Activated CD4-positive, alpha-beta T cell treated with anti-CD3 and anti-CD28 coated beads for 36 hours (primary cell): ENCODE measurements at places on chromosomes 6 and 20. TPM values are rescaled to one million over a fixed set of nuclear protein-coding genes. Genes with fewer than 3 reads are reported as not detected.

GRCh38 chr20:23205211-23205610, 119.1 kb upstream of the CD93 start:
- no peak for DNase-seq

The DSP gene
- total RNA-seq: 0.05 TPM

GRCh38 chr6:88008831-88009231, 38.8 kb upstream of the SPACA1 start:
- no peak for DNase-seq

The BMP2 gene
- total RNA-seq: not detected

DNA sequence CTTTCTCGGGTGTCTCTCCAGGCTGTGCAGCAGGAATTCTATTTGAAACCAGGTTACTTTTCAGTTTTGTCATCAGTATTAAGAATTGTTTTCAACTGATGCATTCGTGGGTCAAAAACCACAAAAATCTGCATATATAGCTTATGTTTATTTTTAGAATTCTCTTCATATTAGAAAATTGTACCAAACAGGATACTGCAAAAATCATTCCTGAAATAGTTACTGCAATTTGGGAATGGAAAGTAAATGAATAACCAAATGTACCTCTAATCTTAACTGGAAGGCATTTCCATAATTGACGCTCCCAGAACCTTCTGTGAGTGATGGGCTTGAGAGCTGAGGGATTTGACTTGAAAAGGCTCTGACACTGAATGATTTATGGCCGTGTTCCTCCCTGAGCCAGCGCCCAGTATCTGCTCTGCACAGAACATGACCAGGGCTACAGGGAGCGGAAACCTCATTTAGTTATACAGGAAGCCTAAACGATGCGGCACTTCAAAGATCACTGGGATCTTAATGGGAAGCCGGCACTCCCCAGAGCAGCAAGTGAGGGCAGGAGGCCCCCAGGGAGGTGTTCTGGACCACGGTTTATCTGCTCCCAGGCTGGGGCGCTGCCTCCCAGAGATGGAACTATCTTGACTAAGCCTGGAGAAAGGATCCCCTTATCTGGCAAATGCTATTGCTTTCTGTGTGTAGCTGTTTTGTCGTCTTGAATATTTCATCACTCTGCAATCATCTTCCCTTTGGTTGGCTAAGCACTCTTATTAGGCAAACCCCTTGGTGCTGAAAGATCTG, 446.0 kb downstream of the QKI start:
- no peak for DNase-seq

GRCh38 chr6:127514773-127515227, 4.3 kb downstream of the MTCL3 start:
- peak; percentile 72 for DNase-seq

DNA sequence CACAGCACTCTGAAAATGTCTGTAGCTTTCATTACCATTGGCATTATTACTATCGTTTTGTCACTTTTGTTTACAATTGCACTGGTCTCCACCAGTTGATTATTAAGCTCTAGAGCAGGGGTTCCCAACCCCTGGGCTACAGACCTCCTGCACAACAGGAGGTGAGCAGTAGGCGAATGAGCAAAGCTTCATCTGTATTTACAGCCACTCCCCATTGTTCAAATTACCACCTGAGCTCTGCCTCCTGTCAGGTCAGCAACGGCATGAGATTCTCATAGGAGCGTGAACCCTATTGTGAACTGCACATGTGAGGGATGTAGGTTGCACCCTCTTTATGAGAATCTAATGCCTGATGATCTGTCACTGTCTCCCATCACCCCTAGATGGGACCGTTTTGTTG, 126.4 kb downstream of the ATXN1 start:
- no peak for DNase-seq
